ENCODE measurements at places on chromosomes 1 and 21.

DNA sequence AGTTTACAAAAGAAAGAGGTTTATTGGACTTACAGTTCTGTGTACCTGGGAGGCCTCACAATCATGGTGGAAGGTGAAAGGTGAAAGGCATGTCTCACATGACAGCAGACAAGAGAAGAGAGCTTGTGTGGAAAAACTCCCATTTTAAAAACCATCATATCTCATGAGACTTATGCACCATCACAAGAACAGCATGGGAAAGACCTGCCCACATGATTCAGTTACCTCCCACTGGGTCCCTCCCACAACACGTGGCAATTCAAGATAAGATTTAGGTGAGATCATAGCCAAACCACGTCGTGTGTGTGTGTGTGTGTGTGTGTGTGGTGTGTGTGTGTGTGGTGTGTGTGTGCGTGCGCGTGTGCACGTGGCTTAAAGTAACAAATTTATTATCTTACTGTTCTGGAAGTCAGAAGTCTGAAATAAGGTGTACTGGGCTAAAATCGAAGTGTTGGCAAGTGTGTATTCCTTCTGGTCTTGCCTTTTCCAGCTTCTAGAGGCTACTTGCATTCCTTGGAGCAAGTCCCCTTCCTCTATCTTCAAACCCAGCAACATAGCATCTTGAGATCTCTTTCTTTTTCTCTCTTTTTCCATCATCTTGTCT lies 48.1 kb upstream of the MPC2 start:
- no peak for DNase-seq

DNA sequence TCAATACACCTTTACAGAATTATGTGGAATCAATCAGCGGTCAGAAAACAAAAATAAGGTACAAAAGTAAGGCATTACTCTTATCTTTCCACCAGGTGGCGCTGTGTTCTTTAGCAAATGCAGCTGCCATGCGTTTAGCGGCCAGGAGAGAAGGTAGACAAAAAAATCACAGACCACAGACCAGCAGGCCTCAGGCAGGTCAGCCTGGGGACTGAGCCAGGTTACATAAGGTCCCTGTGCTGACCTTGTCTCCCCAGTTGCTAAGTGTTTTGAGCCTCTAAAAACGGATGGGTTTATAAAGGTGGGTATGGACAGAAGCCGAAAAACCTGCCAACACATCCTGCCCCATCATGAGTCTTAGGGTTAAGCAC lies 2.8 kb downstream of the RGS16 start:
- DNase-seq: peak; percentile 75

GRCh38 chr1:33182896-33183295 lies 1.1 kb upstream of the TRIM62 start:
- DNase-seq: no peak

DNA sequence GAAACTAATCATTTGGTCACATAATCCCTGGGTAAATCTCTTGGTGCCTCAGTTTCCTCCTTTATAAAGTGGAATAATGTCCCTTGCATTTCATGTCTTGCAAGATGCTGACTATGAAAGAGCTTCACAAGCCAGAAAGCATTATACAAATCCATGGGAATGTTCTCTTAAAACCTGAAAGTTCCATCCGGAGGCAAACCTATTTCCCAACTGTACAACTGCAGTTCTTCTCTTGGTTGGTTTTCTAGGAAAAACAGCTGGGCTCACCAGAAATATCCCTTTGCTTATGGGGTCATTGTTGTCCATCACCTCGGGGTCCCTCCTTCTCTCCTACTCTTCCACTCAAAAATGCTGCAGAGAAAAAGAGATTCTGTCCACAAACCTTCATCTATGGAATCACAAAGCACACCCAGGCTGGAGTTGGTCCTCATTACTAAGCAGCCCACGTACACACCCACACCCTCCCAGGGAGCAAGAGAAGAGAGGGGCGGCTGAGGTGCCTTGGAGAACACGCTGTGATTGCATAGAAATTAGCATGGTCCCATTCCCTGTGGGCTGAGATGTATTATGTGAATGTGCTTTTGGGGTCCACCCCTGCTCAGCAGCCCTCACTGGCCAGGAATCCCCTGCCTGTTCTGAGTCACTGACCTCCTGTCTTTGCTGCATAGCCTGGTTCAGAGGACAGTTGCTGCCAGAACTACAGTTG lies 5.0 kb upstream of the PLXNA2 start:
- DNase-seq: no peak

- DNase-seq: no peak
These were observed 991 bp downstream of the SELENBP1 start for GRCh38 chr1:151371370-151372057.

- no peak for DNase-seq
These were observed 3.3 kb downstream of the LHX4 start for GRCh38 chr1:180233191-180234011.

DNA sequence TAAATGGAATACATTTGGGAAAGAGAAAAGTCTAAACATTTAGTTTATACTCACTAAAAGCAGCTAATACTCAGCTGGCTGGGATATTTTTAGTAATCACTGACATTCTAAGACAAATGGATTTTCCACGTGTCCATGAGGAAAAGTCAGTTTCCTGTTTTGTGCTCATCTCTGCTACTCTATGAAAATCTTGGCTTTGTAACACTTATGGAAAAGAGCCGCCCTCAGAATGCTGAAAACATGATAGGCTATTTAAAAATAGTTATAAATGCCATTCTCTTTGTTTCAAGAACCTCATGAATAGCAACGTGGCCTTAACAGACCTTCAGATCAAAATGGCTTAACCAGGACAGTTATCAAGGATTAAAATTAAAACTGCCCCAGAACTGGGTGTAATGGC lies 29.9 kb downstream of the MRAP start:
- DNase-seq: no peak

GRCh38 chr1:156832434-156832833 lies 15.8 kb upstream of the SH2D2A start:
- no peak for DNase-seq

- DNase-seq: no peak
These were observed 8.3 kb downstream of the AURKAIP1 start for GRCh38 chr1:1366699-1367066.

Measured in nephron progenitor cell (in vitro differentiated cells).